ENCODE measurements at places on chromosomes 16 and 17. TPM values are rescaled to one million over a fixed set of nuclear protein-coding genes. Genes with fewer than 3 reads are reported as not detected.

DNA sequence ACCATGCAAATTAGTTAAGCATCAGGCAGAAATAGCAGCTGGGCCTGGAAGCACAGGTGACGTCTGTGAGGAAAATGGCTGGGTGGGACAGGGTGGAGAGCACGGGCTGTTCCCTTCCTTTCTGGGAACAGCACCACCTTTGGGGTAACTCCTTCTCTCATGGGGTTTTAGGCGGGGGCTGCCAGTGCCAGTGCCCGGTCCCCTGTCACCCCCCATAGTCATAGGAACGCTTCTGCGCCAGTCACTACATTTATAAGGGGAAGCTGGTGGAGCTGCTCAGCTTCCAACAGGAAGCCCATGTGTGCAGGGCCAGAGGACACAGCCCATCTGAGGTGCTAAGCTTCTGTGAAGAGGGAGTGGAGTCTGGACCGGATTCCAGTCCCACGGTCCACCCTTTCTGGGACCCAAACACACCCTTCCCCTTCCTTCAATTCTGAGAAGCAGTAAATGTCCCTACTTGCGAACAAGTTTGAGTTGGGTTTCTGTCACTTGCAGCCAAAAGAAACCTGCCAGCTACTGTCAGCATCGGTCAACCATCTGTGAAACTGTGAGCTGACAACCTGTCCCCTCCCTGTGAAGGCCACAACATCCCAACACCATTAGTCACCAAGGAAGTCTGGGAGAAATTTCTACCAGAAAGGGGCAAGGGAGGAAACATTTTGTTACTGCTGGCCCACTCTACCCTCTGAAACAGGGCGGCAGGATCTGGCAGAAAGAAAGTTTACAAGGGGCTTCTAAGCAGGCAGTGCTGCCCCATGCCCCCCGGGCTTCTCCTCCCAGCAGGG lies 86.0 kb upstream of the AMZ2 start:
- no peak for DNase-seq

- no peak for DNase-seq
Measured at GRCh38 chr16:89484923-89485679, 5.3 kb downstream of the ANKRD11 start.

DNA sequence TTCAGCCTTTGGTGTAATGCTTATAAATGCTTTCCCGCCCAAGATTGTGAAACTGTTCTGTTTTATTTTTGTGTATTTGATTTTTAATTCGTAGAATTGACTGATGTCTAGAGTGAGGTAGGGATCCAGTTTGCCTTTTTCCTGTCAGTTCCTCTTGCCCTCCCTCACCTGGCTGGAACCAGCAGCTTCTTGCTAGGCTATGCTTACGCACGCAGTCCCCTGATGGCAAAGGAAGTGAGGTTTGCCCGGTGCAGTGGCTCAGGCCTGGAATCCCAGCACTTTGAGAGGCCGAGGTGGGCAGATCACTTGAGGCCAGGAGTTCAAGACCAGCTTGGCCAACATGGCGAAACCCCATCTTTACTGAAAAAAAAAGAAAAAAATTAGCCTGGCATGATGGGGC lies 51.9 kb downstream of the RAB11FIP4 start:
- no peak for DNase-seq

- no peak for DNase-seq
Measured at GRCh38 chr16:85403693-85404092, 209.4 kb upstream of the GSE1 start.

DNA sequence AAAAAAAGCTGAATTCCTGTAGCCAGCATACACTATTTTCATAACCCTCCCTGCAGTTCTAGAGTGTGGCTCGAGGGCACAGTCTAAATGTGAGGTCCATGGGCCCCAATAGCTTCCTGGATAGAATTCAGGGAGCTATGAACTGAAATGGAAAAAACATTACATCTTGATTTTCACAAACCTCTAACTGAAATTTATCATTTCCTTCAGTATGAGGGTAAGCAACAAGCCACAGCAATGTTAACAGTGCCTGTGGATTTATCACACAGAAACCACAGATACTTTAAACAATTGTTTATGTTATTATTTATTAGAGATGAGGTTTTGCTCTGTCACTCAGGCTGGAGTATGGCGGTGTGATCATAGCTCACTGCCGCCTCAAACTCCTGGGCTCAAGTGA lies 18.2 kb downstream of the TMEM92 start:
- DNase-seq, result no peak

- no peak for DNase-seq
Measured at GRCh38 chr17:45296003-45296832, 20.6 kb downstream of the MAP3K14 start.

- no peak for DNase-seq
Measured at GRCh38 chr17:50452630-50453300, 15.9 kb downstream of the CHAD start.

GRCh38 chr16:3274490-3274889 lies 8.8 kb upstream of the ZNF263 start:
- DNase-seq, result no peak

- no peak for DNase-seq
Measured at GRCh38 chr16:4075534-4075933, 40.7 kb downstream of the ADCY9 start.

DNA sequence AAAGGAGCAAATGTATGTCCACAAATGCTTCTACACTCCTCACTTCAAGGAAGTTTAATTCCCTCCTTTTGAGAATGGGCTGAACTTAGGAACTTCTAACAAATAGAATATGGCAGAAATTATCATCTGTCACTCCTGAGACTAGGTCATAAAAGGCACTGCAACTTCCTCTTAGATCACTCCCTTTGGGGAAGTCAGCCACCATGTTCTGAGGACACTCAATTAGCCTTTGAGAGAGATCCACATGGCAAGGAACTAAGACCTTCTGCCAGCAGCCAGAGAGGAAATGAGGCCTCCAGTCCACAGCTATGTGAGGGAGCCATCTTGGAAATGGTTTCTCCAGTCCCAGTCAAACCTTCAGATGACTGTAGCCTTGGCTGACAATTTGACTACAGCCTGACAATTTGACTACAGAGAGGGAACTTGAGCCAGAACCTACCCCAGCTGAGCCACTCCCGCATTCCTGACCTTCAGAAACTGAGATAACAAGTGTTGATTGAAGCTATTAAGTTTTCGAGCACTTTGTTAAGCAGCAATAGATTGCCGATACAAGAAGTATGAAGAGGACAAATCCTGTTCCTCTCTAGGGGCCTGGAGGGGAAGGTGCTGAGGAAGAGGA lies 113.4 kb upstream of the SEC14L1 start:
- no peak for DNase-seq

GRCh38 chr17:75591722-75592302 lies 4.2 kb downstream of the MYO15B start:
- DNase-seq, result no peak

- DNase-seq, result no peak
Measured at GRCh38 chr16:67847064-67847861, at the start of gene CENPT. CENPT (minus strand) TSS chr16:67847693; CDS start chr16:67833859, 13,834 bp downstream.

DNA sequence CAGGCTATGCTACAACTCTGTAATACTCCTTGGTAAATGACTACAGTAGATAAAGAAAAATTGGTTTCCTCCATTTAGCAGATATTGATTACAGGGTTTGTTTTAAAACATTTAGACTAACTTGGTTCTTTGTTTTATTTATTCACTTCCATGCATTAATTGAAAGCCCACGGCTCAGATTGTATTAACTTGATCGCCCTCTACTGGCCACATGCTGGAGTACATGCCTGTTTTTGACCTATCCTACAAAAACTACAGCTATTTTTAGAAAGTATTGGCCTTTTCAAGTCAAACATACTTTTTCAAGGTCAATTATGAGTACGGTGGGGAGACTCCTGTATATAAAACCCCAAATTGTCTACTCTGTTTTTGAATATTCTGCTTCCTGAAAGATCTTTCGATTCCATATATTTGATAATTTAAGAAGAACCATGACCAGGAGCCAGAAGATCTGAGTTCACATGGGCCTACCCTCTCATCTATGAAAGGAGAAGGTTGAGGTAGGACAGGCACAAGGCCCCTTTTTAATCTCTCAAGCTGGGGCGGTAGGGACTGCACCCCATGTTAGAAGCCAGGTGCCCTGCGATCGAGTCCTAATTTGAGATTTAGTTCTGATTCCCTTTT lies 51.8 kb downstream of the CA10 start:
- no peak for DNase-seq

DNA sequence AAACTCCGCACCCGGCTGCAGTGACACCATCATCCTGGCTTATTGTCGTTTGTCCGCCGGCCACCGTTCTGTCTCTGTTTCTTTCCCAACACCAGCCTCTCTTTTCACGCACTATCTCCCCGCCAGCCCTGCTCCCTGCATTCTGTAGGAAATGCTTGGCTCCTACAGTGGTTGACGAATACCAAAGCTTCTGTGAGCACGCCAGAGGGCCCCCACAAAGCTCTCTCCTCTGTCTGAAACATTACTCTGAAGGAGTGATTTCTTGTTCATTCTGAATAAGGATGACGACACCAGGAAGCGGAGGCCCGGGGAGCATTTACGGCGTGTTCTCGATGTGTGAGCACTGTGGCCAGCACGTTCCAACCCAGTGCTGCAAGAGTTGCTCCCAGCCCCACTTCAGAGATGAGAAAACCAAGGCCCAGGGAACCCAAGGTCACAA lies 58.8 kb downstream of the ADCY9 start:
- no peak for DNase-seq

DNA sequence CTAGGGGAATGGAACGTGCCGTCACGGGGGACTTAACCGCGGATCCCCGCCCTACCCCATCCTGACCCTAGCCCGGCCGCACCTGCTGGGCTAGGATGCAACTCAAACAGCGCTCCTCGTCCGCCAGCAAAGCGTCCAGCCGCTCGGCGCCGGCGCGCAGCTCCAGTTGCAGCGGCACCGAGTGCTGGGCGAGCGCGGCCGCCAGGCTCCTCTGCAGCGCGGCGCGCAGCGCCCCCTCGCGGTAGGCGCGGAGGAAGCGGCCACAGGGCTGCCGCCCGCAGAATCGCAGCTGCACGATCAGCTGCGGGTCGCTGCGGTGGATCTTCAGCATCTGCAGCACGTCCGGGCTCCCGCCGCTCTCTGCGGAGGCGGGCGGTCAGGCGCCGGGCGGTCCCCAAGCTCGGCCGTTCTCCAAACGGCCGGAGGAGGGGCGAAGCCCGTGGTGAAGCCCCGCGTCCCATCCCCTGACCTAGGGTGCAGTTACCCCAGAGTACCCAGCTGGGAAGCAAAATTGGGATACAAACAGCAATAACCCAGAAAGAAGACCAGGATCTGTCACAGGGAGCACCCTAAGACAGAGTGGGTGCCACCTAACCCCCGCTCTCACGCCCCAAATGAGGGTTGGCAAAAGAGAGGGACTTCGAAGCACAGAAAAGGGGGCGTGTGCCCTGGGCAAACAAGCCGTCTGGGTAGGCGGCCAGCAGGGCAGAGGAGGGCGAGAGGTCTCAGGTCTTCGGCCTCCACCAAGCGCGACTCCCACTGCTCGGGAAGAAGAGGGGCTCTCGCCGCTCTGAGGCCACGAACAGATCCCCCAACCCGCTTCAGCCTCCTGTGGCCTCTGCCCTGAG lies 4.2 kb downstream of the TRADD start:
- DNase-seq, result peak; percentile 33

- no peak for DNase-seq
Measured at GRCh38 chr16:60299241-60299776, 1565.2 kb upstream of the GOT2 start.

Gene TMEM220
- polyA plus RNA-seq, result 6.1 TPM

Gene SPATA22
- not detected for polyA plus RNA-seq

Gene CHP2
- not detected for polyA plus RNA-seq

Gene C17orf78
- polyA plus RNA-seq, result not detected

Gene TMEM235
- not detected for polyA plus RNA-seq

Gene ADORA2B
- 15.1 TPM for polyA plus RNA-seq

Gene RNU2-1
- not detected for polyA plus RNA-seq
